Spleen (tissue), 13 donors: ENCODE measurements at places on chromosomes 13 and 19. TPM values are rescaled to one million over a fixed set of nuclear protein-coding genes. Genes with fewer than 3 reads are reported as not detected.

DNA sequence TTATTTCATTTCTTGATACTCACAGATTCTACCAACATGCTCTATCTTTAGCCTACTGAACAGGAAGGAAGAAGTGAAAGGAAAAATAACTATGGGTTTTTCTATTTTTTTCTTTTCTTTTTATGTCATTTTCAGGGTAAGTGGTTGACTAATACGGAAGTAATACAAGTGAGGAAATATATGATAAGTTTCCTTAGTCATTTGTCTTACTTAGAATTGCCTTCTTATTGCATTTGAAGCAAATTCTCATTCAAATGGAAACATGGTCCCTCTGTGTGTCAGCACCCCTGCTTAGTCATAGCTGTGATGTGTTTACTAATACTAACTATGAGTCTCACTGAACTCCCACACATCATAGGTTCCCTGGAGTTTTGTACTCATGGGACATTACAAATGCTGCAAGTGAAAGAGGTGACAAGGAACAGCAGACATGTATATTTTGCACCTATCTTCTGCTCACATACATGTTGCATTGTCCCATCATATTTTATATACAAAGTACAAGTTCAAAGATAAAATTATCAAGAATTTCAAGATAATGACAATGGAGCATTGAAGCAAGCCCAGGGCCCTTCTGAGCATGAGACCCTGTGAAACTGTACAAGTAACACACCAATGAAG, 60.1 kb downstream of the DCT start:
- H3K4me3 ChIP-seq: no peak overlapping the region
- no peak for DNase-seq
- no peaks in the 10 kb centered on the region for H3K4me1 ChIP-seq
- no peak overlapping the region for H3K27ac ChIP-seq
- no peaks in the 10 kb centered on the region for H3K27me3 ChIP-seq
- no peaks in the 10 kb centered on the region for H3K36me3 ChIP-seq

DNA sequence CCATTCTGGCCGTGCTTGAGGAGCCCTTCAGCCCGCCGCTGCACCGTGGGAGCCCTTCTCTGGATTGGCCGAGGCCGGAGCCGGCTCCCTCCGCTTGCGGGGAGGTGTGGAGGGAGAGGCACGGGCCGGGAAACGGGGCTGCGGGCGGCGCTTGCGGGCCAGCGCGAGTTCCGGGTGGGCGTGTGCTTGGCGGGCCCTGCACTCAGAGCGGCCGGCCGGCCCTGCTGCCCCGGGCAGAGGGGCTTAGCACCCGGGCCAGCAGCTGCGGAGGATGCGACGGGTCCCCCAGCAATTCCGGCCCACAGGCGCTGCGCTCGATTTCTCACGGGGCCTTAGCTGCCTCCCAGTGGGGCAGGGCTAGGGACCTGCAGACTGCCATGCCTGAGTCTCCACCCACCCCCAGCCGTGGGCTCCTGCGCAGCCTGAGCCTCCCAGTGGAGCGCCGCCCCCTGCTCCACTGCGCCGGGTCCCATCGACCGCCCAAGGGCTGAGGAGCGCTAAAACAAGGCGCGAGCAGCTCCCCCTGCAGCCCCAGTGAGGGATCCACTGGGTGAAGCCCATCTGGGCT, 76.5 kb downstream of the PCDH20 start:
- H3K27me3 ChIP-seq: no peaks in the 10 kb centered on the region
- DNase-seq: no peak
- no peak overlapping the region for H3K4me3 ChIP-seq
- H3K36me3 ChIP-seq: no peaks in the 10 kb centered on the region
- no peaks in the 10 kb centered on the region for H3K4me1 ChIP-seq

DNA sequence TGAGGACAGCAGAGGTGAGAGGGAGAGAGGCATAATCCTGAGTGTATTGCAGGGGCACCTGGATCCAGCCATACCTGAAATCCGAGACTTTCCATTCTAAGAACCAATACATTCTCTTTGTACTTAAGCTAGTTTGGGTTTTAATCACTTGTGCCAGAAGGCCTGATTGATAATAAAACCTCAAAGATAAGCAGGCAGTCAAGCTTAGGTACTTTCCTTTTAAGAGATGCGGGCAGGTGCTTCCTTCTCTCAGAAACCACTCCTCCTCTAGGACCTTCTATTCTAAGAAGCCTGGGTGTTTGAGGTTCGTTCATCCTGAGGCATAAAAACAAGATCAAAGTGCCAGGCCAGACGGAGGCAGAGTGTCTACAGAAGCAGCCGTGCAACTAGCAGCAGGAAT, 22.2 kb downstream of the FAM187B start:
- no peak overlapping the region for H3K4me3 ChIP-seq
- H3K27ac ChIP-seq: peak overlapping the region; percentile 75
- H3K27me3 ChIP-seq: no peaks in the 10 kb centered on the region
- no peak for DNase-seq
- H3K4me1 ChIP-seq: peaks cover 67% of the 10 kb centered on the region

- no peaks in the 10 kb centered on the region for H3K36me3 ChIP-seq
- no peak overlapping the region for H3K4me3 ChIP-seq
- peaks cover 12% of the 10 kb centered on the region for H3K27me3 ChIP-seq
- peaks cover 38% of the 10 kb centered on the region for H3K4me1 ChIP-seq
- peak overlapping the region; percentile 82 for H3K27ac ChIP-seq
Observed at GRCh38 chr19:50820549-50821247, 2.9 kb downstream of the KLK1 start.

DNA sequence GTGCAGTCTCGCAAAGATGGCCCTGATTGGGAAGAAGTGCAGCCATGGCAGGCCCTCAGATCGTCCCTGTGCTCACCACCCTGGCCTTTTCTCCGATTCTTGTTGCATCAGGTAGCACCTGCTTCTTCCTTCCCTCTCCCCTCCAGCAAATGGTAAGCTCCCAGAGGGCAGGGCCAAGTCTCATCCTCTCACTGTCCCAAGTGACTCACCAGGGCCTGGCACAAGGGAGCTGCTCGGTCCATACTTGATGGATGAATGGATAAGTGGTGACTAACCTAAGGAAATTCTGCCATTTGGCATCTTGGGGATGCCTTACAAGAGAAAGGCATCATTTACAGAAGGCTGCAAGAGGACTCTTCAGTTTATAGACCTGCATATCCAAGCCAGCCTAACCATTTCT, 84.9 kb downstream of the ZIC5 start:
- peaks cover 13% of the 10 kb centered on the region for H3K4me1 ChIP-seq
- DNase-seq: no peak
- H3K36me3 ChIP-seq: no peaks in the 10 kb centered on the region
- no peaks in the 10 kb centered on the region for H3K27me3 ChIP-seq

DNA sequence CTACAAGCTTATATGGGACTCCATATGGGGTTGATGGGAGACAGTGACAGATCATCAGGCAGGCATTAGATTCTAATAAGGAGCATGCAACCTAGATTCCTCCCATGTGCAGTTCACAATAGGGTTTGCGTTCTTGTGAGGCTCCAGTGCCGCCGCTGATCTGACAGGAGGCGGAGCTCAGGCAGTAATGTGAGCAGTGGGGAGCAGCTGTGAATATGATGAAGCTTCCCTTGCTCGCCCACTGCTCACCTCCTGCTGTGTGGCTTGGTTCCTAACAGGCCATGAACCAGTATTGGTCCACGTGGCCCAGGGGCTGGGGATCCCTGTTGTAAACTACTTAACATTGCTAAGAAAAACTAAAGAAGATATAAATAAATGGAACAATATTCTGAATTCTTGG, 378.4 kb downstream of the KCNRG start:
- H3K4me3 ChIP-seq: no peak overlapping the region
- no peak overlapping the region for H3K27ac ChIP-seq
- no peaks in the 10 kb centered on the region for H3K36me3 ChIP-seq

The PSG3 gene
- not detected for polyA plus RNA-seq
